ENCODE measurements at places on chromosomes 12 and 14.

GRCh38 chr14:61698206-61698980, 3.1 kb downstream of the HIF1A start:
- DNase-seq: no peak

DNA sequence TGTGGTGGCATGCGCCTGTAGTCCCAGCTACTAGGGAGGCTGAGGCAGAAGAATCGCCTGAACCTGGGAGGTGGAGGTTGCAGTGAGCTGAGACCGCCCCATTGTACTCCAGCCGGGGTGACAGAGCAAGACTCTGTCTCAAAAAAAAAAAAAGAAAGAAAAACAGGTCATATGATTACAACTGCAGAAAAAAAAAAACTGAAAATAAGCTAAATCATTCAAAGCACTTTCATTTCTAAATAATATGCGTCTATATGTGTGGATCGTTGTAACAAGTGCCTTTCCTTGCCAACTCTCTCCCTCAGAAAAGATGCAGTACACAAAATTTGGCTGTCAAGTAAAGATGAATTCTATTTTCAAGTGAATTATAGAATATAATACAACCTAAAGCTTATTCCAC, 42.4 kb downstream of the ATXN2 start:
- DNase-seq: no peak

DNA sequence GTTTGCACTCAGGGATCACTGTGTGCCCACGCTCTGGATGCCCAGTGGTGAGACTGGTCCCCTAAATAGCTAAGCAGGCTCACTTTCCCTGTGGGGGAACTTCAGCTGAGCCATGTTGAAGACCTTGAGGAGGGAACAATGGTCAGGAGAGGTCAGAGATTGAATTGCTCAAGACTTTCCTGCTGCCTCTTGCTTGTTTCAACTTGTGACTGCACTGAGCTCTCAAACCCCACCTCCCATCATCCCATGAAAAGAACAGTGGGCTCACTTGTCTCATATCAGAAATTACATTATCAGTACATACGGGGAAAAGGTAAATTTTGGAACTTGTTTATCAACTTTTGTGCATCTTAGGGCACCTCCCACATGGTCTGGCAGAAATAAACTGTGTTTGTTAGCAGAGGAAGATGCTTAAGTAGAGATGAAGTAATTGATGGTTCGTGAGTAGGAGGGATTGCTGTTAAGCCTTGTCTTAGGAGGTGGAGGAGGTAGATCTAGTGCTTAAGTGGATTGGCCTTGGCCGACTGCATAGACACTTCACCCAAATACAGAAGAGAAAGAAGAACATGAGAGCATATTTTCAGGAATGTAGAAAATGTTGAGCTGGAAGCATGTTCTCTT, 15.0 kb upstream of the SERPINA1 start:
- no peak for DNase-seq

GRCh38 chr12:58249610-58250009, 308.2 kb downstream of the ATP23 start:
- DNase-seq: no peak
